ENCODE measurements at places on chromosomes 1 and 21.

GRCh38 chr1:59139396-59139795 lies 157.5 kb upstream of the FGGY start:
- no peak for DNase-seq

DNA sequence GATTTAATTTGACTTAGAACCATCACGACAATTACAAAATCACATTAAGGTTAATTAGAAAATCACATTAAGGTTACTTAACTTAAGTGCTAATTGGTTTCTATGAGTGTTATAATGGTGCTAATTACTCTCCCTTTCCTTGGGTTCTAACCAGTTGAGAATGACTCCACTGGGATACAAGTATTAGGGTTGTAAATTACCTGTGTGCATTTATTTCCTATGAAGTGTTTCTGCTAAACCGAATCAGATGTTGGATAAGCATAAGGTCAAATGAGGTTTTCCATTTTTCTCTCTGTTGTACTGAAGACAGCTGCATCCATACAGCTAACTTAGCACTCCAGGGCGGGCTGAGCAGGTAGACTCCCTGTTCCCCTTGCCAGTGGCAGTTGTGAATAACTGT lies 610.3 kb upstream of the TMPRSS15 start:
- DNase-seq: no peak

DNA sequence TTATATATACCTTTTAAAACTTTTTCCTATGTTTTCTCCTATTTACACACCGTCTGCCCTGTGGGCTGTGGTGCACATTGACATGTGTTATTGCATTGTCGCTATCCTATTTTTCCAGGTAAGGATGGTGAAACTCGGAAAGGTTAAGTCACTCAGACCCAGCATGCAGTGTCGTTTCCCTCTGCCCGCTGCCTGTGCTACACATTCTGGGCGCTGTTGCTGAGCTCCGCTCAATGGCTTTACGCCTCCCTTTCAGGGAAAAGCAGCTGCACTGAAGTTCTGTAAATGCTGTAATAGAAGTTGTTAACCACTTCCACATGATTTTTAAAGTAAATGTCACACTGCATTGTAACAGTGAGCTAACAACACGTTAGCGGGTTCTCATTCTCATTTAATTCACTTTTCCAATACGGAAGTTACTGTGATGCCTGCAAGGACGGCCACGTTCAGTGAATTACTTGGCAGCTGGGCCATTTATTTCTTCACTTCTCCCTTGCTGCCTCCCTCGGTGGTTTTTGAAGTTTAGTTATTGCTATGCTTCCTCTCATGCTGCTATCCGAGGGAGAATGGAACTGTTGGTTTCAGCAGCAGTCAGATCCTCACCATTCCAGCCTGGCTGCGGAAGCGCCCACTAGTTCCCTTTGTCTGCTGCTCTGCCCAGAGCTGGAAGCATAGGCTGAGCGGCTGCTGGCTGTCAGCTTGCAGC lies 288.7 kb downstream of the SPATA17 start:
- DNase-seq: no peak

DNA sequence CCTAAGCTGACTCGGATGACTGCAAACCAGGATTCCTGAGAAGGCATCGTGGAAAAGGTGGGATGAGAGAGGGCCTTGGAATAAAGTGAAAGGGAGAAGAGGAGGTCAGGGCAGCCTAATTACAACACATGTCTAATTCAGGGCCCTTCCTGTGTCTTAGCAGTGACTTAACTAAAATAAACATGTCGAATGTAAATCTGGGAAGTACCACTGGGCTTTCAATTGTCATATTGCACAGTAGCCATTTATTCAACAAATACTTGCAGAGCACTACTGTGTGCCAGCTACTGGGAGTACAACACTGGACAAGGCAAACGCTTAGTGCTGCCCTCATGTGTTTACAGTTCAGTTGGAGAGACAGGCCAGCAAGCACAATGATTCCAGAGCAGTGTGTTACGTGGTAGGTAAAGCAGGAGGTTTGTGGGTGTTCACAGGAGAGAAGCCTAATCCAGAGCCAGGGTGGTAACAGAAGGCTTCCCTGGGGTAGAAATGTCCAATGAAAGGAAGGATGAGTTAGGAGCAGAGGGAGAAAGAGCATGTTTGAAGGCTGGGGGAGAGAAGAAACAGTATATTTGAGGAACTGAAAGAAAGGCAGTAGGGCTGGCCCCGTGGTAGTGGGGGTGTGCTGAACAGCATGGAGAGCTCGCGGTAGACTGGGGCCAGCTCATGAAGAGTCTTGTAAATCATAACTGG lies 38.0 kb upstream of the RASAL2 start:
- no peak for DNase-seq

- DNase-seq: no peak
These were observed 35.9 kb upstream of the ATP1B1 start for GRCh38 chr1:169070547-169070946.

DNA sequence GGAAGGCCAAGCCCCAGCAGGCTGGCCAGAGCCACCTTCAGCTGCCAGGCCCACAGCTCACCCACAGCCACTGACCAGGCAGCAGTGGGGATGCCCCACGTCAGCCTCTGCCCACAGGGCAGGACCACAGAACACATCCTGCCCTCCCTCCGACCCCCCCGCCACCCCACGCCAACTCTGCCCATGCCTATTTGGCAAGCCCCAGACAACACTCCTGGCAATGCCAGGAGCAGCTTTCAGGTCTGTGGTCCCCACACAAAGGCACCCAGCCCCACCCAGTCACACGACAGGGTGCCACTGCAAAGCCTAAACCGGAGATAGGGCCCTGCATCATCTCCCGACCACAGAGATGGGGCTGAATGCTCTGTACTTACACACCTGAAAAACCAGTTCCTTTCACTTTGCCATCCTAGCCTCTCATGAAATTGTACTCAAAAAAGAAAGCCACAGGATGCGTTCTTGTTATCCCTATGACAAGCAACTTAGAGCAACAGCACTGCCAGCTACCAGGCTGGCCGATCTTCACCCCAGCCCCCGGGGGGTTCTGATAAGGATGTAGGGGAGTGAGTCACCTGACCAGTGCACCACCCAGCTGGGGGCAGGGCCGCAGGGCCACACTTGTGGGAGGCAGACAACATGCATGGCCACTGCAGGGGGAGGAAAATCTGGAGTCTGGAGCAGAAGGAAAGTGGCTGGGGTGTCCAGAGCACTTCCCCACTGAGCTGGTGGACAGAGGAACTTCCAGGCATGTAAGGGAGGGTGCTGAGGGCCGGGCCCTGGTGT lies 36.2 kb downstream of the UBE2G2 start:
- DNase-seq: peak; percentile 10

DNA sequence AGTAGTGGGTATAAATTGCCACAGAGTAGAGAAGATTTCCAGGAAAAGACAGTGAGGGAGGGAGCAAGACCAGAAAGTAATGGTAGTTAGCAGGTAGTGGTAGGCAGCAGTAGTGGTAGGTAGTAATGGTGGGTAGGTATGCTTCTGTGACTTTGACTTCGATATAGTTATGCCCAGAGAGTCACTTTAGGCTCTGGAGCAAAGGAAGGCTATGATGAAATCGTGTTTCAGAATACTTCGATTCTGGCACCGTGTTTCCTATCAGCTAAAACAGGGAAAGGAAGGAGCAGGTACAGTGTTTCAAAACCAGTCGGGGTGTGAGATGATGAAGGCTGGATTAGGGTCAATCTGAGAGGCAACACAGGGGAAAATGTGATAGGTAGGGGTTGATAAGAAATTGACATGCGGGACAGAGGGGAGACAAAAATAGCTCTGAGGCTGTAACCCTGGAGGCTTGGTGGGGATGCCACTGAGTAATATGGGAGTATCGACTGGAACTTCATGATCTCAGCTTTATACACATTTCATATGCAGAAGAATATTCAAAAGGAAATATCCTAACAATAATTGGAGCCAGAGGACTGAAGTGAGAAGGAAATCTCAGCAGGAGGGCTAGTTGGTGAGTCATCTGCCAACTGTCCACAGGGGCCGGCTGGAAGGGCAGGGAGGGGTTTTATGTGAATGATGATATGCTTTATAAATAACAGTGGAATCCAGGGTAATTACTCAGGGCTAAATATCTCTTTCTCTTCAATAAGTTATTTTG lies 25.2 kb upstream of the TRIM45 start:
- no peak for DNase-seq

- DNase-seq: no peak
These were observed 8.7 kb downstream of the UBIAD1 start for GRCh38 chr1:11281518-11282331.

DNA sequence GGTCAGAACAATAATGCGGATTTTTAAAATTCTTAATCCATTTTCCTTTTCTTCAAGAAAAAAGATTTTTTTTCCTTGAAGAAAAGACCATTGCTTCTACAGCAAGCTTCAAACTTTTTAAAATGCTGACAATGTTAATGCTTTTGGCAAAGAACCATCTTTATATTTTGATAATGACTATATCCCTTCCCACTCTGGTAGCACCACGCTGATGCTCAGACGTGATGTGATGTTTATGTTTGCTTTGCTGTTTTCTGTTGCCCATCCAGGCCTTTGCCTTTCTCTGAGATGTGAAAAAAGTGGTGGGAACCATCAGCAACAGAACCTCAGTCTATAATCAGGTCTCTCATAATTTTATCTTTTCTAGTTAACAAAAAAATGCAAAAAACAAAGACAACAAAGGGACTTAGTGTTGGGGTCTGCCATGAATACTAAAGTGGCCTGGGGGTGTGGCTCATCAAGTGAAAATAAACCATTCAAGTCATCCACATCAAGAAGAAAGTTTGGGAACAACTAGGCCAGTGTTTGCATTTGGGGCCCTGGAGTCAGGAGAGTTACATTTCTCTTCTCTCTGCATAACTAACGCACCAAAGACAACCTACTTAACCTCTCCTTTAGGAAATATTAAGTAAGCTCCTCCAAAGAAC lies 244.6 kb upstream of the DMRTA2 start:
- DNase-seq: no peak

- no peak for DNase-seq
These were observed 148.7 kb downstream of the PGBD5 start for GRCh38 chr1:230277201-230278025.

- DNase-seq: no peak
These were observed 21.1 kb downstream of the TFAP2E start for GRCh38 chr1:35594005-35594760.

GRCh38 chr1:239814306-239814881 lies 277.3 kb upstream of the FMN2 start:
- DNase-seq: no peak
